Activated B cell treated with CpG ODN at 0.5 μM for 24 hours (primary cell): ENCODE measurements at places on chromosomes 5 and 9.
A peak's percentile ranks its signal among the peaks of the same experiment; 100 is the strongest.

DNA sequence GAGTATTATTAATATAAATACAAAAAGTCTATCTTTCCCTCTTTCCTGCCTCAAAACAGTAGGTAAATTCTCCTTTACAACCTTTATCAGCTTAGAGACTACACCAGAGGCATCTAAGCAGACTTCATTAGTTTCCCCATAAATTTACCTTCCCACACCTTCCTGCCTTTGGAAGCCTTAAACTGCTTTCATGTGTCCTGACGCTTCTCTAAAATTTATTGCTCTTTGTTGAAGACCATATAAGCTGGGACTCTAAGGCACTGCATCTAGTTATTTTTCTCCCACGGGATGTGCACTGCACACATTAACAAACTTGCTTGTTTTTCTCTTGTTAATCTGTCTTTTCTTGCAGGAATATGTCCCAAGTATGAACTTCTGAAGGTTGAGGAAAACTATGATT is 51.8 kb downstream of the DEPDC1B start:
- no peaks in the 10 kb centered on the region for H3K27me3 ChIP-seq
- H3K27ac ChIP-seq, result no peak overlapping the region
- no peaks in the 10 kb centered on the region for H3K4me1 ChIP-seq
- no peak overlapping the region for H3K4me3 ChIP-seq
- no peaks in the 10 kb centered on the region for H3K36me3 ChIP-seq

GRCh38 chr5:10607666-10608073 is 43.8 kb downstream of the ANKRD33B start:
- no peak for DNase-seq
- peak overlapping the region; percentile 90 for H3K27ac ChIP-seq
- peak overlapping the region; percentile 80 for H3K4me3 ChIP-seq
- no peaks in the 10 kb centered on the region for H3K27me3 ChIP-seq
- H3K4me1 ChIP-seq, result peaks cover 67% of the 10 kb centered on the region

DNA sequence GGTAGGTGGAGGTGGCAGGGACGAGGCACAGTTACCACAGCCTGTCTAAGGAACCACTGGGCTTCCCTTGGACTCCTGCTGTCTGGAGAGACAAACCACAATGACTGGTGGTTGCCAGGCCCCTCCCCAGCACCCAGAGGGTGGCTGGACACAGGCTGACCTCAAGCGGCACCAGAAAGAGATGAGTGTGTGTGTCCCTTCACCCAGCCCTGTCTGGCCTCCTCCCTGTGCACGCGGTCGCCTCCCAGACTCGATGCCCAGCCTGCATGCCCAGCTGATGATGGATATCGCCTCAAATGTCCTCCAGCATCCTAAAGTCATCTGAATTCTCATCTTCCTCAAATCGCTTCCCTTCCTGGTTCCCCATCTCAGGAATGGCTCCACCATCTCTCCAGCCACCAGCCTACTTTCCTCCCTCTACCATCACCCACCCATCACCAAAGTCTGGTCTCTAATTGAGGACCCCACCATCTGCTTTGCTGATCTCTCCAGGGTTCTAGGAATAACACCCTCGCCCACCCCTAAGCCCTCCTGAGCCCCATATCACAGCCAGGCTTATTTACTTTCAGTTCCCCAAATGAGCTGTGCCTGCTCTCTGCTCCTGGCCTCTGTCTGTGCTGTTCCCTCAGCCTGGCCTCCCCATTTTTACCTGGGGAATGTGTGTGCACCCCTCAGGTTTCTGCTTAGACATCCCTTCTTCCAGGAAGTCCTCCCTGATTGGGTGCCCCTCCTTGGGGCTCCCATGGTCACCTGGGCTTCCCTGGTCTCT is 52.5 kb upstream of the GGTA1 start:
- H3K36me3 ChIP-seq, result no peaks in the 10 kb centered on the region
- peaks cover 18% of the 10 kb centered on the region for H3K27me3 ChIP-seq
- no peak overlapping the region for H3K4me3 ChIP-seq
- DNase-seq, result no peak

GRCh38 chr9:27528886-27529315 is 713 bp downstream of the MOB3B start:
- peaks cover 12% of the 10 kb centered on the region for H3K36me3 ChIP-seq
- H3K27me3 ChIP-seq, result no peaks in the 10 kb centered on the region
- H3K4me1 ChIP-seq, result peaks cover 43% of the 10 kb centered on the region
- peak overlapping the region; percentile 91 for H3K27ac ChIP-seq
- peak overlapping the region; percentile 95 for H3K4me3 ChIP-seq

GRCh38 chr5:104241046-104241445 is 678.5 kb upstream of the NUDT12 start:
- H3K27me3 ChIP-seq, result no peaks in the 10 kb centered on the region
- no peak overlapping the region for H3K4me3 ChIP-seq
- H3K27ac ChIP-seq, result no peak overlapping the region
- no peaks in the 10 kb centered on the region for H3K4me1 ChIP-seq
- no peaks in the 10 kb centered on the region for H3K36me3 ChIP-seq
- DNase-seq, result no peak

DNA sequence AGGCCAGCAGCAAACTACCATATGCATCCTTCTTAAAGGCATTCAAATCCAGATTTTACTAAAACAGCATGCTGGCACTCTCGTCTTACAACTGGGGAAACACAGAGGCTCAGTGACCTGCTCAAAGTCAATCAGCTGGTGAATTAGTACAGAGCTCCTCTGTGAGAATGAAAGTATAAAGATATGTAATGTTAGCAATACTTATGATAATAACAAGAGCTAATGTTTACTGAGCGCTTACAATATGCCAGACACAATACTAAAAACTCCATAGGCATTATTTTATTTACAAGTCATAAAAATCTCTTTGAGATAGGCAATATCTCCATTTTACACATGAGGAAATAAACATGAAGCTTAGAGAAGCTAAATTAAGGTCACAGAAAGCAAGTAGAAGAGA is 28.6 kb downstream of the FKBP15 start:
- H3K4me3 ChIP-seq, result no peak overlapping the region
- no peaks in the 10 kb centered on the region for H3K27me3 ChIP-seq
- no peak overlapping the region for H3K27ac ChIP-seq
- DNase-seq, result no peak

GRCh38 chr9:101326035-101326434 is 58.8 kb downstream of the BAAT start:
- H3K4me3 ChIP-seq, result no peak overlapping the region
- H3K27me3 ChIP-seq, result peaks cover 10% of the 10 kb centered on the region
- no peaks in the 10 kb centered on the region for H3K4me1 ChIP-seq
- no peak for DNase-seq
- H3K27ac ChIP-seq, result no peak overlapping the region

DNA sequence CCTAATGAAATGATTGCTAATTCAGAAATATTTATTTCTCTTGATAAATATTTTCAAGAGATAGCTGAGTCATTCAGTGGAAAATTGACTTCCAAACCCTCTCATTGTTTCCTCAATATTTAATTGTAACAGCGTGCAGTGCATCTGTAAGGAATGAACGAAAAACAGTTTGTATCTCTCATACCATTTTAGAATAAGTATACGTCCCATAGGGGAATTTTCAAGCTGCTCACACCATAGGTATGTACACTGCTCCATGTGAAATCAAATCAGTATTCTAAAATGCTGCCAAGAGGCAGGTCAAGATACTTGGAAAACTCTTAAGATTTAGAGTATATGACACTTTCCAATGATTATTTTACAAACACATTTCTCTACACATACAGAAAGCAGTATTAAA is 202.2 kb downstream of the ARL15 start:
- no peak overlapping the region for H3K27ac ChIP-seq
- DNase-seq, result no peak
- no peaks in the 10 kb centered on the region for H3K27me3 ChIP-seq
- peaks cover 33% of the 10 kb centered on the region for H3K36me3 ChIP-seq

DNA sequence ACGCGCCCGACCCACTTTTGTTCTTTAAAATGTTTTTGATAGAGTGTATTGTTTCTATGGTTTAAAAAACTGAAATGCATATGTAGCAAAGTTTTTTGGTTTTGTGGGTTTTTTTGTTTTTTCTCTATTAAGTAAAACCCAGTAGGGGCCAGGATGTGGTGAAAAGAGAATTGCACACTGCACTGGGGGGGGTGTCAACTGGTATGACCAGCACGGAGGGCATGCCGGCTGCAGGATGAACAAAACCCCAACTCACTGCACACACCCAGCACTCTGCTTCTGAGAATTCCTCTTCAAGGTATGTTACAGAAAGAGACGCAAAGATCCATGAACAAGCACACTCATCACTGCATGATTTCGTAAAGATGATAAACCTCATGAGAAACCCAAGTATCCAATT is 75.0 kb downstream of the STK10 start:
- H3K4me1 ChIP-seq, result peaks cover 72% of the 10 kb centered on the region
- no peak for DNase-seq
- peak overlapping the region; percentile 98 for H3K27ac ChIP-seq
- H3K36me3 ChIP-seq, result peaks cover 53% of the 10 kb centered on the region
- no peaks in the 10 kb centered on the region for H3K27me3 ChIP-seq

- H3K36me3 ChIP-seq, result no peaks in the 10 kb centered on the region
- H3K27me3 ChIP-seq, result peaks cover 4% of the 10 kb centered on the region
- DNase-seq, result no peak
- H3K4me1 ChIP-seq, result peaks cover 3% of the 10 kb centered on the region
- no peak overlapping the region for H3K27ac ChIP-seq
Measured at GRCh38 chr5:36414869-36415282, 113.2 kb upstream of the RANBP3L start.

DNA sequence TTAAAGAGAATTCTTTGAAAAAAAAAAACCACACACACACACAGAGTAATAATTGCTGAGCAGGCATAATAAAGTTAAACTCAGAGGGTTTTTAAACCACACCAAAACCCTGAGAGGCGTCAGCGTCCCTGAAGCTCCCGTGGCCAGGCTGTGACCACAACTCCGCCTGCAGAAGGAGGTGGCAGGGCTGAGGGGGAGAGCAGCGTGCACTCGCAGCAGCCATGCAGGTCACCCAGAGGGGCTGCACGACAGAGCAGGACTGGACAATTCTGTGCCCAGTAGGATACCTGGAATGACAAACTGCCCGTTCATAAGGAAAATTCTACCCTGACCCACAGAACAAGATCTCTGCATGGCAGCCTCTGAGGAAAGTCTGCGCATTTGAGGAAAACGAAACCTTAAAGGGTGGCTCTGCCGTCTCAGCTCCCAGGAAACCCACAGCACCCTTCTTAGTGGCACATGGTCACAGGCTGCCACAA is 44.0 kb downstream of the ROR2 start:
- DNase-seq, result no peak
- H3K36me3 ChIP-seq, result no peaks in the 10 kb centered on the region
- H3K4me3 ChIP-seq, result no peak overlapping the region
- peaks cover 11% of the 10 kb centered on the region for H3K27me3 ChIP-seq

GRCh38 chr5:39772307-39772706 is 347.5 kb upstream of the DAB2 start:
- no peak overlapping the region for H3K4me3 ChIP-seq
- no peak overlapping the region for H3K27ac ChIP-seq
- H3K4me1 ChIP-seq, result no peaks in the 10 kb centered on the region
- H3K36me3 ChIP-seq, result no peaks in the 10 kb centered on the region

- H3K27me3 ChIP-seq, result no peaks in the 10 kb centered on the region
- H3K36me3 ChIP-seq, result no peaks in the 10 kb centered on the region
- H3K27ac ChIP-seq, result no peak overlapping the region
Measured at GRCh38 chr5:33068786-33069185, 357.7 kb downstream of the NPR3 start.

DNA sequence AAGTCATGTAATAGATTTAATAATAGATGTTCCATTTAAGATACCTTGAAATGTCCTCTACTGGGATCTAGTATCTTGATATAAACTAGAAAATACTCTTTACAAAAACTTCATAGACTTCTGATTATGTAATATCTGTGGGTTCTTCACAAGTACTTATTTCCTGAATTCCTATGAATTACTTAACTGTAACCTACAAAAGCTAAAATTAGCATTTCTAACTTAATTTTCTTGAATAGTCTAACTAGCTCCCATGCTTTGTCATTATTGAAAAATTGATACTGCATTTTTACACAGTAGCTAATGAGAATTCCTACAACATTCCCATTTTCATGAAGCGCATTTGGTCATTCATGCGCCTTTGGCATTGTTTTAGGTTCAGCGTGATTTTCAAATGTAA is 1828.2 kb downstream of the MAT2B start:
- H3K27me3 ChIP-seq, result no peaks in the 10 kb centered on the region
- H3K4me1 ChIP-seq, result no peaks in the 10 kb centered on the region
- no peak for DNase-seq
- H3K27ac ChIP-seq, result no peak overlapping the region

- no peak for DNase-seq
- H3K4me1 ChIP-seq, result peaks cover 10% of the 10 kb centered on the region
- peaks cover 8% of the 10 kb centered on the region for H3K36me3 ChIP-seq
- no peaks in the 10 kb centered on the region for H3K27me3 ChIP-seq
- no peak overlapping the region for H3K4me3 ChIP-seq
- no peak overlapping the region for H3K27ac ChIP-seq
Measured at GRCh38 chr5:42759456-42759855, 2.8 kb downstream of the CCDC152 start.

DNA sequence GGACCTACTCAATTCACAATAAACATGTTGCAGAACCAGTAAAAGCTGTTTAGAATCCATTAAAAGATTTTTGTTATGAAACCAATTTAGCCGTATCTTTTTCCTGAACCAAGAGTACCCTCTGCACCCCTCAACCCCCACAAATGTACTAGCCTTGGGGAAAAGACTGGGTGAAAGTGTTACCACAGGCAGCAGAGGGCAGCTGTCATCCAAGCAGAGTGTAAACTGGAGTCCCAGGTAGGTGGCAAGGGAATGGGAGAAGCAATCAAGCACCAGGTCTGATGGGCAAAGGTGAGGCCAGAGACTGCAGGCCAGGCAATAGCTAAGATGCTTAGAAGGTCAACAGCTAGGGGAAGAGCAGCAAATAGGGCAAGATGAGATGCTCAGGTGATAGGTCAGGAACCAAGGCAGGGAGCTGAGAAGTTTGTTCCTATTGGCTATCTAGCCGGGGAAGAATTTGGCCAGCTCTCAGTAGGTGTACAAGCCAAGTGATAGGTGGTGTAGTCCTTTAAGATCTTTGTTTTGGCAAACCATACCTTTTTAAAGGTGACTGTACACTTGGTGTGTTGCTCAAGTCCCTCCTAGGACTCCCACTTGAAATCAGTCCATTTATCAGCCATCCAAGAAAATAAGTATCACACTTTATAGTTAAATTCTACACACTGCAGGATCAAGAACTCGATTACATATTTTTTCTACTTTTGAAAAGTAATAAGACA is 77.8 kb upstream of the CCDC112 start:
- no peaks in the 10 kb centered on the region for H3K36me3 ChIP-seq
- H3K4me1 ChIP-seq, result no peaks in the 10 kb centered on the region
- no peak overlapping the region for H3K27ac ChIP-seq
- H3K27me3 ChIP-seq, result no peaks in the 10 kb centered on the region
- H3K4me3 ChIP-seq, result no peak overlapping the region

DNA sequence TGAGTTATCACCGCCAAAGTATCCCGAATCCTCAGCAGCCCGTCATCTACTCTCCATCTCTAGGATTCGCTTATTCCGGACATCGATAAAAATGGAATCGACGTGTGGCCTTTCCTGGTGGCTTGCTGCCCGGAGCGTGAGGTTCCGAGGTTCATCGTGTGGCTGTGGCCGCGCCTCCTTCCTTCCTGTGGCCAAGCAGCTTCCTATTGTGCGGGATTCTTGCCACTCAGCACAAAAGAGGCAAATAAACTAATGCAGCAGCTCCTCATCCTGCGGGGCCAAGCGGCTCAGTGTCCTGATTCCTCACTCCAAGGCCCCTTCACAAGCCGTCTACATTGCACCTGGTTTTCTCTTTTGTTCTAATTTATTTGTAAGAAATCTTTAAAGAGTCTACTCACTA is 800.9 kb downstream of the CDH9 start:
- no peak for DNase-seq
- no peaks in the 10 kb centered on the region for H3K4me1 ChIP-seq
- H3K36me3 ChIP-seq, result no peaks in the 10 kb centered on the region
- no peak overlapping the region for H3K4me3 ChIP-seq
- H3K27me3 ChIP-seq, result no peaks in the 10 kb centered on the region

GRCh38 chr5:63351164-63351563 is 611.1 kb downstream of the HTR1A start:
- H3K36me3 ChIP-seq, result no peaks in the 10 kb centered on the region
- H3K27ac ChIP-seq, result no peak overlapping the region
- H3K27me3 ChIP-seq, result no peaks in the 10 kb centered on the region
- DNase-seq, result no peak
